ENCODE measurements at places on chromosomes 7 and 10.

- no peak for DNase-seq
Observed at GRCh38 chr7:2493205-2494164, 17.3 kb upstream of the GRIFIN start.

DNA sequence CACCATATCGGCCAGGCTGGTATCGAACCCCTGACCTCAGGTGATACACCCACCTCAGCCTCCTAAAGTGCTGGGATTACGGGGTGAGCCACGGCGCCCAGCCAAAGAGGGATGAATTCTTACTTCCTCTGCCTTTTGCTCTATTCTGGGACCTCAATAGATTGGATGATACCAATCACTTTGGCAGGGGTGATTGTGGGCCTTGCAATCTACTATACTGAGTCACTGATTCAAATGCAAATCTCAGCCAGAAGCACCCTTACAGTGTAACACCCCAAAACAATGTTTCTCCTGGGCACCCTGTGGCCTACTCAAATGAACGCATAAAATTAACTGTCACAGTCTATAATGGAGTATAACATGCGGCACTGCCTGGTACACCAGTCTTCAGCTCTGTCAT is 596.7 kb upstream of the LRRTM3 start:
- DNase-seq: peak; percentile 13

DNA sequence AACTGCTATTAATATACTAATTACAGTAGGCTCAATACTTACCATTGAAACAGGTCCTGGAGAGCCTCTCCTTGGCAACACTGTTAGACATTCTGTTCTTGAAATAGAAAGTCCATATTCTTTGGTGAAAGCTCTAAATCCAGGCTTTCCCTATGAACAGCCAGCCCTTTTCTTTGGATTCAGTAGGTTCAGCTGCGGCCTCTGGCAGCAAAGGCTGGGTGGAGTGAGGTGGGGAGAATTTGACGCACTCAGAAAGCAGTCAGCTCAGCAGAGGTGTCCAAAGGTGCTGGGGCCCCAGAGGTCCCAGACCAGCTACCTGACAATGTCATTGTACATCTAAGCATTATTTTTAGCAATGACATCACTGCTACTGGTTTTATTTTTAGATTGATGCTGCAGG is 146.1 kb downstream of the GRK5 start:
- DNase-seq: no peak

DNA sequence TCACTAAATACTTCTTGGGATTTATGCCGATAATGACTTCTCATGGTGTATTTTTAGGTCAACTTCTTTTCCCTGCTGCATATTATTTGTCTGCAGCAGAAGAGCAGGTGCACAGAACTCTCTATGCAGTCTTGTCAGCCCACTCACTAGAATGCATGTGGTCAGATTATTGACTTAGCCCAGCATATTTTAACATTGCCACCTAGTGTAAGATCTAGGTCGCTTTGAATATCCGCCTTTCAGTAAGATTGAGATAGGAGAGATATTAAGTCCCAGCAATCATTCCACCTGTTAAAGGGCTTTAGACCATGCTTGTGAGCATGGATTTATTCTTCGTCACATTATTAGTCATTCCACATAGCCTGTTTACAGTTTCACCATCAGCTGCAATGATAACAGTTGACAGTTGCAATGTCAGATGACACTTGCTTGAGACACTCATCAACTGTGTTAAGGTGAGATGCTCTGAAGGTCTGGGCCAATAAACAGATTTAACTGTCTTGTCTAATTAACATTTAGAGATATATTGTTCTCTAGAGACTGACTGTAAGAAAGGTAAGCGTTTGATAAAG is 491.7 kb downstream of the ARL4A start:
- DNase-seq: no peak

DNA sequence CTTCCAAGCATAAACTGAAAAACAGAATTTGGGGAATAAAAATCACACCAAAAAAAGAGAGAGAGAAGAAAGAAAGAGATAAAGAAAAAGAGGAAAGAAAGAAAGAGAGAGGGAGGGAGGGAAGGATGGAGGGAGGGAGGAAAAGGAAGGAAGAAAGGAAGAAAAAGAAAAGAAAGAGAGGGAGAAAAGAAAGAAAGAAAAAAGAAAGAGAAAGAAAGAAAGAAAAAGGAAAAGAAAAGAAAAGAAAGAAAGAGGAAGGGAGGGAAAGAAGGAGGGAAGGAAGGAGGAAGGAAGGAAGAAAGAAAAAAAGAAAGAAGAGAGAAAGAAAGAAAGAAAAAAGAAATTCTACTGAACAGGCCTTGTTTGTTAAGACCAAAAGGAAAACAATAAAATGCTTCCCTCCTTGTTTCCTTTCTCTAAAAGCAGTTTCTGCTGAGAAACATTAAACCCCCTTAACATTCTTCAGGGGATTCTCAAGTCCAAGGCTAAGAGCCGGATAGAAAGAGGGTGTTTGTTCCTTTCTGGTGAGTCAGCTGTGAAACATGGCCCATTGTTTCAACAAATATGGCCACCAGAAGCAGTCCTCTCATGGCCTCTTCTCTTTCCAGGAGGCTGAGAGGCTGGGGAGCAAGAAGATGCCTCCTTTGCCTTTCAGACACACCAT is 46.9 kb upstream of the GPAM start:
- DNase-seq: no peak

DNA sequence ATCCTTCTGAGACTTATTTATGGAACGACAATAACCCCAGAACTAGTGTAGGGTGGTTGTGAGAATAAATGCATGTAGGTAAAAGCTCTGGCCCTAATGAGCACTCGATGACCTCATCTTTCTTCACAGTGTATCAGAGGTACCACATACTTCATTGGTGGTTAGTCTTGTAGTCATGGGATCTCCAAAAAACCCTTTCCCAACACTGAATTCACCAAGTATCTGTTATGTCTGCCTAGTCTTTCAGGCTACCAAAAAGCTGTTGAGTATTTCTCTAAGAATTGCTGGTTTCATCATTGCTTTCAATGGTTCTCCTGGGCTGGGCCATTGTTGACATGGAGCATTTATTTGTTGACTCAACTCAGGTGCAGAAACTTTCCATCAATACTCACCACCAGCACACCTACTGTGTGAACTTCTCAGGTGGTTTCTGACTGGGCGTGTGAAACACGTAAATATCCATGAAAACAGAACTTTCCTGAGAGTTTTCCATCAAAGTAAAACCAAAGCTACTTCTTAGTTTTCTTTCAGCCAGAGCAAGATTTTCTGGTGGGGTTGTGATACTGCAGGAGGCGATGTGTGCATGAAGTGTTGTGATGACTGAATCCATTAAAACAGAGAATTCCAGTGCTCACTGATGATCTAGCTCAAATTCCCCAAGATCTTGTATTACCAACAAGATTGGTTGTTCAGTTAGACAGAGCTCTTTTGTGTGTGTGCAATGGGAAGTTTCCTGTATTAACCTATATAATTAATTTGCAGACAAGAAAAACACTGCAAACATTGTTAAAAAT is 51.4 kb upstream of the SLC35B4 start:
- no peak for DNase-seq

DNA sequence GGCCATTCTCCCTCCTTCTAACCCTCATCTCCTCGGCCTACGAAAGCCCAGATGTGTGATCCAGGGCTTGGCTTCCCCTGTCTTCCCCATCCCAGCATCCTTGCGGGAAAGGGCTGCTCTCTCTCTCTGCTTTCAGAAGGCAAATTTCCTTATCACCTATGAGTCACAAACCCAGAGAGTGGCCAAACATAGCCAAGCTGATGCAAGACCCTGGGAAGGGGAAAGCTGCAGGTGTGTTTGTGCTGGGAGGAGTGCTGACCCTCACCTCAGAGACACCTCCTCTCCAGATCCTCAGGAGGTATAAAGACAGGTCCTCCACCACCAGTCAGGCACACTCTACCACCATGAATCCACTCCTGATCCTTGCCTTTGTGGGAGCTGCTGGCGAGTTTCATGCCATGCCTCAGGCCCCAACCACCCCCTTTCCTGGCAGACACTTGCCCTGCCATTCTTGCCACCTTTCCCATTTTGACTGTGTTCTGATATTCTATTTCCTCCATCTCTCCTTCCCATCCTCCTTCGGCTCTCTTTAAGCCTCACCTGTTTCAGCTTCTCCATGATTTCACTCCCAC is 10.6 kb upstream of the PRSS2 start:
- no peak for DNase-seq

- peak; percentile 44 for DNase-seq
Observed at GRCh38 chr10:46028584-46029460, 1.6 kb downstream of the NCOA4 start.

DNA sequence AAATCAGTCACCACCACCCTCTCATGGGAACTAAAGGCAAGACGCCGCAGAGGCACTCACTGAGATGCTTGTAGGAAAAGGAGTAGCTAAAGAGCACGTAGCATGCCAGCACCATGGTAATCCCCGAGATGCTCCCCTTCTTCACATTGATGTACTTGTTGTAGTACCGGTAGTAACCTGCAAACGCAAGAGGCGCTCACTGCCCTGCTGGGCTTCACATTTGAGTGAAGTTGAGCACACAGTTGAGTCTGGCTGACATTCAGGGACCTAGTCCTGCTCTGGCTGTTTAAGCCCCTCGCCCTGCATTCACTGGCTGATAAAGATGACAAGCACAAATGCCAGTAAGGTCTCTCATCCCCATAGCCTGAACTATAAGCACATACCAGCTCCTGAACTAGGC is 6.9 kb downstream of the ATP5MF start:
- no peak for DNase-seq

GRCh38 chr10:118952493-118953295 is 76.8 kb upstream of the NANOS1 start:
- DNase-seq: no peak
